ENCODE measurements at places on chromosomes 1 and 21.

GRCh38 chr1:209756615-209757445 is 977 bp downstream of the TRAF3IP3 start:
- DNase-seq = no peak

DNA sequence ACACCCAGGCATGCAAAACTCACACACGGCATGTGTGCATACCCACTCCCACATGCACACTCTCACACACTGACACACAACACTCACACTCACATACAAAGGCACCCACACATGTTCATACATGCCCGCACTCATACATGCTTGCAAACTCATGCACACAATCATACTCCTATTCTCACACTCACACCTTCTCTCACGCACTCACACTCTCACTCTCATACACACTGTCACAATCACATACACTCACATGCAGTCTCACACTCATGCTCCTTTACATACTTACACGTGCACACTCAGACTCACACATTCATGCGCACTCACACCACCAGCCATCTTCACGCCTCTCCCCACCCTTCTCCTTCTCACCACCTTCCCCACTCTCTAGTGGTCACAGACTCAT is 3.1 kb downstream of the SLC5A9 start:
- DNase-seq = no peak

DNA sequence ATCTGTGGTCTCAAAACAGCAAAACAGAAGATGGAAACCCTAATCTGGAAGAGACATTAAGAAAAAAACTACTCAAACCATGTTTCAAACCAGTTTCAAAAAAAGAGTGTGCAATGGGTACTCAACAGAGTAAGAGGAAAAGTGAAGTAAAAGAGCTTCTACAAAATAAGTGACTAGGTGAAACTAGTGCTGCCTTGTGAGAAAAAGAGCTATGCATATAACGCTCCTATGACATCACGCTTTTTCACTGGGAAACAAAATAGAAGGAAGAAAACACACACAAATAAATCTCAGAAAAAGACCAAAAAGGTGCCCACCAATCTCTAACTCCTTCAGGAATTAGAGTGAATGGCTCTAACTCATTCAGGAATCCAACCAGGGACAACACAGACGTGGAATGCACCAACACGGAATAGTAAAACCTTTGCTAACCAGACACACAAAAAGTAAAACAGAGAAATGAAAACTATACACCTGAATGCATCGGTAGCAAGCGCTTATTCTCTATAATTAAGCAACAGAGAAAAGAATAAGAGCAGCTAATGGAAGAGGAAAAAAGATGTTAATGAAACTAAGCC is 1.3 kb downstream of the FOXJ3 start:
- DNase-seq = no peak

DNA sequence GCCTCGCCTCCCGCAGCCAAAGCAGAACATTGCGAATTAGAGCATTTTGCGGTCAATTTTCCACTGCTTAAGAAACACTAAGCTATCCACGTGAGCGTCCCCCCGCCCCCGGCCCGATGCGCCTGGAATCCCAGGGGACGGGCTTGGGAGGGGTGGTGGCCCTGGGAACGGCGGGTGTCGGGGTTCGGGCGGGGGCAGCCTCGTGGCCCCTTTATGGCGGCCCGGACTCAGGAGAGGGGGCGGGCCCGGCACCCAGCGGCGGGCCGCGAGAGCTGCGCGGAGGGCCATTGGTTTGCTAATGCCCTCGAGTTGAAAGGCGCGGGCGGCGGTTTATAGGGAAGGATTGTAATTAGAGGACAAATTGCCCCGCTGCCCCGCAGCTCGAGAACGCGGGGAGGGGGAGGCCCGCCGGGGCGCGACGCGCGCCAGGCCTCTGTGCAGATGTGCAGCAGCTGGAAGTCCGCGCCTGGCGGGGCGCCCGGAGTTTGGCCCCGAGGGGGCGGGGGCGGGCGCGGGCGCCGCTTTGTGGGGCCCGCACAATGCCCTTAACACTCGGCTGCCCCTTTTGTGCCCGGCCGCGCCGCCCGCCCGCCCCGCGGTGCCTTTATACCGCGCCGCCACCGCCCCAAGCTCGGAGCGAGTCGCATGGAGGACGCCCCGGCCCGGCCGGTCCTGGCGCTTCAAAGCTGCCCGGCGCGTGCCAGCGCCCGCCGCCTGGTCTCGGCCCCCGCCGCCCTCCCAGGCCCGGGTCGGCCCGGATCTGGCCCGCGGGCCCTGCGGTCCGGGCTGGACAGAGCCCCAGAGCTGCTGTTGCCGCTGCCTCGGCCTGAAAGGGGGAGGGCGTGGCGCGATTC is 1.9 kb upstream of the HES3 start:
- no peak for DNase-seq

- no peak for DNase-seq
These were observed 645.7 kb upstream of the PTBP2 start for GRCh38 chr1:96075704-96076455.

- DNase-seq = no peak
These were observed 108.8 kb downstream of the SYF2 start for GRCh38 chr1:25123551-25123950.

- DNase-seq = peak; percentile 4
These were observed 137.4 kb upstream of the USP25 start for GRCh38 chr21:15592271-15592860.

GRCh38 chr1:147515045-147515869 is 26.0 kb upstream of the BCL9 start:
- no peak for DNase-seq

GRCh38 chr1:112957133-112957812 is 1.3 kb upstream of the SLC16A1 start:
- peak; percentile 56 for DNase-seq

- no peak for DNase-seq
These were observed 349.1 kb downstream of the SEC16B start for GRCh38 chr1:177620636-177621190.

DNA sequence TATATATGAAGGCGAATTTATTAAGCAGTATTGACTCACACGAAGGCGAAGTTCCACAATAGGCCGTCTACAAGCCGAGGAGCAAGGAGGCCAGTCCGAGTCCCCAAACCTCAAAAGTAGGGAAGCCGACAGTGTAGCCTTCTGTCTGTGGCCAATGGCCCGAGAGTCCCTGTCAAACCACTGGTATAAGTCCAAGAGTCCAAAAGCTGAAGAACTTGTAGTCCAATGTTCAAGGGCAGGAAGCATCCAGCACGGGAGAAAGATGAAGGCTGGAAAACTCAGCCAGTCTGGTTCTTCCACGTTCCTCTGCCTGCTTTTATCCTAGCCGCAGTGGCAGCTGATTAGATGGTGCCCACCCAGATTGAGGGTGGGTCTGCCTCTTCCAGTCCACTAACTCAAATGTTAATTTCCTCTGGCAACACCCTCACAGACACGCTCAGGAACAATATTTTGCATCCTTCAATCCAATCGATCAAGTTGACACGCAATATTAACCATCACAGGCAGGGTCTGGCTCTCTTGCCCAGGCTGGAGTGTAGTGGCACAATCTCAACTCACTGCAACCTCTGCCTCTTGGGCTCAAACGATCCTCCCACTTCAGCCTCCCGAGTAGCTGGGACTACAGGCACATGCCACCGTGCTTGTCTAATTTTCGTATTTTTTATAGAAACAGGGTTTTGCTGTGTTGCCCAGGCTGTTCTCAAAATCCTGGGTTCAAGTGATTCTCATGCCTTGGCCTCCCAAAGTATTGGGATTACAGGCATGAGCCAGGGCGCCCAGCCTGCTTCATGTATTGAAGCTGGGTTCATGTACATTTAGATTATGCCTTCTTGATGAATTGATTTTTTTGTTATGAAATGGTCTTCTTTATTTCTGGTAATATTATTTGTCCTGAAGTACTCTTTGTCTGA is 85.3 kb downstream of the DHRS3 start:
- DNase-seq = no peak

- no peak for DNase-seq
These were observed 84.8 kb downstream of the KCNJ15 start for GRCh38 chr21:38341546-38342012.

DNA sequence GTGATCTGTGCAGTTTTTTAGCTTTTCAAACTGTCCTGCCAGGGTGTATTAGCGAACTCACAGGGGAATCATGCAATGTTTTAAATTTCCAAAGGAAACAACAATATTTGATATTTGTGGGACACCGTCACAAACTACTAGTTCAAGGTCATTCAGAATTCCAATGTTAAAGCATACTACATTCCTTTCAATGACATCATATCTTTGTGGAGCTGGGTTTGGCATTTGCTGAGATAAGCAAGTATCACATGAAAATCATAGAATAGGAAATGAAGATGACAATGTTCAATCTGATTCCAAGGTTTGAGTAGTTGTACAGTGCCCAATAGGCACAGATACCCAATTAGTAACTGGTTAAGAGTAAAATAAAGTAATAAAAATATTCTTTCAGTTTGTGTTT is 35.6 kb downstream of the NUF2 start:
- no peak for DNase-seq

GRCh38 chr1:59141267-59141863 is 155.5 kb upstream of the FGGY start:
- no peak for DNase-seq

- DNase-seq = no peak
These were observed 180.4 kb downstream of the FGGY start for GRCh38 chr1:59477286-59477685.

DNA sequence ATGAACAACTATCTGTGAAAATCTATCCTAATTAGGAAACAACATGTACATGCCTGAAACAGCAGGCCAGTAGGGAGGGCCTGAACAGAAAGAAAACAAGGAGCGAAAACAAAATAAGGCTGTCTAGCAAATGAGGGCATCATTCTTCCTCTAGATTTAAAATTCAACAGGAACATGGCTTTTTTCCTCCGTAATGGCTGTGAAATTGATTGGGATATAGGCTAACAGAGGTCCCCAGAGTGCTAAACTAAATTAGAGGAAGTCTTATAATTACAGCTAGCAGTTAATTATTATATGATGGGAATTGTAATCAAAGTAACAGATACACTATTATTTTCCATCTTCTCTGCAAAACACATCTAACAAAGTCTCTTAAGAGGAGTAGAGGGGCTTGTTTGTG is 51.7 kb upstream of the TIAM1 start:
- DNase-seq = no peak

- DNase-seq = no peak
These were observed 2.1 kb downstream of the HLCS start for GRCh38 chr21:36964398-36964797.

DNA sequence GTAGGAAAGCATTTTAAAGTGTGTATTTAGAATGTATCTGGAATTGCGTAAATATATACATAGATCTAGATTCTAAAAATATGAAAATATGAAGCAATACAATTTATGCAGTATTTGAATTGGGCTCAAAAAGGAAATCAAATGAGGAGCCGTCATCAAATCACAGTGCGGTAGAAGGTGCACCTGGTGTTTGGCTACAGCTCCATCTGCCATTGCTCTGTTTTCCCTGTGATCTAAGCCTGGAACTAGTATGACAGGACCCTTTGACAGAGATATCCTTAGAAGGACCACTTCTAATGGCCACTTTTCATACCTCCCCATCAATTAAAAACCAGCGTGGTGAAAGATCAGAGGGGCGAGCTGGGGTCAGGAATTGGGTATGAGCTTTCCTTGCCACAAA is 202.6 kb downstream of the NFIA start:
- DNase-seq = no peak

DNA sequence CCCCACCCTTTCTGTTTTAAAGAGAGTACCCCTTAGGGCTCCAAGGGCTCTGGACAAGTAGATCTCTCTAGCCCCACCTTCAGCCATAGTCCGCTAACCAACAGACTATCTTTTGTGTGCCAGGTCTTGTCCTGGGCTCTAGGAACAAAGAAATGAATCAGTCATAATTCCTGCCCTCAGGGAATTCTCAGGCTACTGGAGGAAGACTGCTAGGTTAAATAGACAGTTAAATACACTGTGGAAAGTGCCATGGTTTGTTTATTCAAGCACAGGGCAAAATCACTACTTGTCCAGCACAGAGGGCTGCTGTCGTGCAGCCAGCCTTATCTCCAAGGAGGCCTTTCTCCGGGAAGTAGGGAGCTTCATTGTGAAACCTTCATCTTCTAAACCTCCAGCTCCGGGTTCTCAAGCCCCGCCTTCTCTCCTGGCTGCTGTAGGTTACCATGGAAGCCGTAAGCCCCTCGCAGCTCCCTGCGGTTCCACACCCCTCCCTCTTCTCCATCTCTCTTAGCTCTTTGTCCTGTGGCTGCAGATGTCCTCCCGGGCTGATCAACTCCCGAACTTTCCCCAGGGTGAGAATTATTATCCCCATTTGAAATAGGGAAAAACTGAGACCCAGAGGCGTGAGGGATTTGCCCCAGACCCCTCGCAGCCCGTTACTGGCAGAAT is 29.8 kb downstream of the SHISAL2A start:
- no peak for DNase-seq

GRCh38 chr1:20526267-20526666 is 18.3 kb upstream of the MUL1 start:
- DNase-seq = no peak

DNA sequence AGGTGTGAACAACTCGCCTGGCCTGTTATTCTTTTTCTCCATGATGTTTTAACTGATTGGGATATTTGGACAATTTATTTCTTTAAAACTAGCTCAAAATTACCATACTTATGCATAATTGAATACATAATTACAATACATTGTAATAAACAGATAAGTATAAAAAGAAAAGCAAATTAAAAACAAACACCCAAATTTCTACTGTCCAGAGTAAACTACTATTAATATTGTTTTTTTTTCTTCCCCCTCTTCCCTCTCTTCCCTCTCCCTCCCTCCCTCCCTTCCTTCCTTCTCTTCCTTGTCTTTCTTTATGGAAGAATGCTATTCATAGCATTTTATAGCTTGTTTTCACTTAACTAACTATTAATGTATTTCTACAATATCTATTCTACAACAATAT is 117.7 kb upstream of the IVNS1ABP start:
- no peak for DNase-seq

GRCh38 chr21:45326169-45326851 is 38.6 kb upstream of the POFUT2 start:
- no peak for DNase-seq

GRCh38 chr1:205920159-205920558 is 23.1 kb downstream of the SLC26A9 start:
- no peak for DNase-seq

GRCh38 chr1:44636083-44636687 is 38.1 kb downstream of the TMEM53 start:
- DNase-seq = no peak

- DNase-seq = no peak
These were observed 71.0 kb downstream of the SLC45A1 start for GRCh38 chr1:8388732-8389562.

- no peak for DNase-seq
These were observed 83.2 kb downstream of the PTPRU start for GRCh38 chr1:29319300-29320110.

GRCh38 chr1:184743062-184743756 is 11.4 kb downstream of the EDEM3 start:
- no peak for DNase-seq

DNA sequence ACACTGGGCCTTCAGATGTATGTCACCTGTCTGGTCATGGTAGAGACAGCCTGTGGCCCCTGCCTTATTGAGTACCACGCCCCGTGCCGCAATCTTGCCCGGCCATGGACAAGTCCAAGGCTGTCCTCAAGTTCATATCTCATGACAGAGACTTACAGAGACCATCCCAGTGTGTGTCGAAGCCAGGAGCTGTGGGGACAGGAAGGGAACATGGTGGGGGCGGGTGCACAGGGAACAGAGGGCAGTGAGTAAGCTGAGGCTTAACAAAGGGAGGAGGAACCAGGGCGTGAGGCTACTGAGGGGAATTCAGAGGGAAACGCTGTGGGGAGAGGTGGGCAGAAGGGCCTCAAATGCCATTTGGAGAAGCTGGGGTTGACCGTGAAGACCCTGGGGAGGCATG is 75.8 kb downstream of the ALPL start:
- no peak for DNase-seq

- no peak for DNase-seq
These were observed 49.4 kb downstream of the LEPR start for GRCh38 chr1:65469889-65470340.

GRCh38 chr1:175620376-175620775 is 123.0 kb downstream of the TNR start:
- DNase-seq = no peak

Measured in amniotic stem cell (primary cell).